ENCODE measurements at places on chromosomes 4 and X.

- no peak for DNase-seq
Observed at GRCh38 chr4:130110189-130110588, 1014.2 kb downstream of the C4orf33 start.

DNA sequence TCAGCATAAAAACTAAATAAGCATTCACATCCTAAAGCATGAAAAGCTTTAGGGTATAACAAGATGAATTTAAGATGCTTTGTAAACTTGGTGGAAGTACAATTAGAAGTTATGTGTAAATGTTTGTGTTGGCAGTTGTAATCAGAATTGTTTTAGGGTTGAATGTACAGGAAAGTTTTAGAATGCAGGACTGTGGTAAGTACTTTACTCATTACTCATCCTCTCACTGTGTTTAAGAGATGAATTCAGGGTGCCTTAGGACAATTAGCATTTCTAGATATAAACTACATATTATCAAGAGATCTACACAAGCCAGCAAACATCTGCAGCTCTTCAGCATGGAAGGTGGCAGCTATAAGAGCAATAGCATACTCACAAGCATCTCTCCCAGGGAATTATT, 77.5 kb upstream of the ELOVL6 start:
- no peak for DNase-seq

- no peak for DNase-seq
Observed at GRCh38 chrX:141341341-141341740, 99.0 kb upstream of the SPANXC start.

GRCh38 chr4:98627531-98628257, 30.7 kb downstream of the TSPAN5 start:
- DNase-seq, result no peak

- DNase-seq, result no peak
Observed at GRCh38 chrX:48776818-48777439, 9.5 kb upstream of the GATA1 start.
